ENCODE measurements at places on chromosomes 5 and 9.

- no peak for DNase-seq
Observed at GRCh38 chr5:24472518-24472917, 172.3 kb downstream of the CDH10 start.

- no peak for DNase-seq
Observed at GRCh38 chr5:178261666-178262600, 29.3 kb upstream of the PHYKPL start.

DNA sequence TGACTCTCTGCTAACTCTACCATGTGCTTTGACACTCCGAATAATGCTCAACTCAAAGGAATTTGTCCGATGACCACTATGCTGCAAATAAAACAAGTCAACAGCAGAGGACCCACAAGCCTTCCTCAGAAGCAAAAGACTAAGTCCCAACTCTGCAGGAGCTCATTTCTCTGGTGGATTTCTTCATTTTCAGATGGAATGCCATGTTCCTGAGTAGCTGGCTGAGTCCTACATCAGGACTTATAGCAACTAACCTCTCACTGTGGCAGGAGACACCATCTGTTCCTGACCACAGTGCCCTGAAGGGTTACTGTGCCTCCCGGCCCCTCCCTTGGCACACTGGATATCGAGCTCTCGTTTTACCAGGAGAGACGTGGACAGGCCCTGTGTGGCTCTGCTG lies 20.8 kb downstream of the LHFPL2 start:
- peak; percentile 53 for DNase-seq

- peak; percentile 87 for DNase-seq
Observed at GRCh38 chr9:36036780-36037548, at the start of gene RECK. Gene RECK, plus strand, starts transcription at chr9:36036913. Its CDS starts 86 bp downstream, at chr9:36036999.

GRCh38 chr5:19927919-19928318 lies 60.1 kb downstream of the CDH18 start:
- DNase-seq, result no peak

DNA sequence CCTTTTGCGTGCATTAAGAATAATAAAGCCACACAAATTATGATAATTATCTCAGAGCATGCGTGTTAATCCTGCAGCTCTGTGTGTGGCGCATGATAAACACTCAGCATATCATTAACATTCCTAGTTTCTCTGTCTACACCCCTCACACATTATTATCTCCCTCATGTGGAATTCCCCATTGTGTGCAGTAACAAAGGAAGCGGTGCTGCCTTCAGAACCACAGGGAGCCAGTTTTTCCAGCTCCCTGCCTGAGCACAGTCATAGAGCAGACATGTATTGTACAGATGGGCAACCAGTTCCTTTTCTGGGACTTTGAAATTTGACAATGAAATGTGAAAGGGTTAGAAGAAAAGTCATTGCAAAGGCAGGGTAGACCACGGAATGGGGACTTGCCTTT lies 1365.5 kb upstream of the CDH9 start:
- DNase-seq, result no peak

DNA sequence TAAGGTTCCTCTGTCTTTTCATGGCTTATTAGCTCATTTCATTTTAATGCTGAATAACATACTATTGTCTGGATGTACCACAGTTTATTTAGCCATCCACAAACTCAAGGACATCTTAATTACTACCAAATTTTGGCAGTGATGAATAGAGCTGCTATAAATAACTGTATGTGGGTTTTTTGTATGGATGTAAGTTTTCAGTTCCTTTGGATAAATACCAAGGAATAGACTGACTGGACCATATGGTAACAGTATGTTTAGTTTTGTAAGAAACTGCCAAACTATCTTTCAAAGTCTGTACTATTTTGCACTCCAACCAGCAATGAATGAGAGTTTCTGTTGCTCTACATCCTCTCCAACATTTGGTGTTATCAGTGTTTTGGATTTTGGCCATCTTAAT lies 38.7 kb downstream of the SCAMP1 start:
- DNase-seq, result peak; percentile 24

DNA sequence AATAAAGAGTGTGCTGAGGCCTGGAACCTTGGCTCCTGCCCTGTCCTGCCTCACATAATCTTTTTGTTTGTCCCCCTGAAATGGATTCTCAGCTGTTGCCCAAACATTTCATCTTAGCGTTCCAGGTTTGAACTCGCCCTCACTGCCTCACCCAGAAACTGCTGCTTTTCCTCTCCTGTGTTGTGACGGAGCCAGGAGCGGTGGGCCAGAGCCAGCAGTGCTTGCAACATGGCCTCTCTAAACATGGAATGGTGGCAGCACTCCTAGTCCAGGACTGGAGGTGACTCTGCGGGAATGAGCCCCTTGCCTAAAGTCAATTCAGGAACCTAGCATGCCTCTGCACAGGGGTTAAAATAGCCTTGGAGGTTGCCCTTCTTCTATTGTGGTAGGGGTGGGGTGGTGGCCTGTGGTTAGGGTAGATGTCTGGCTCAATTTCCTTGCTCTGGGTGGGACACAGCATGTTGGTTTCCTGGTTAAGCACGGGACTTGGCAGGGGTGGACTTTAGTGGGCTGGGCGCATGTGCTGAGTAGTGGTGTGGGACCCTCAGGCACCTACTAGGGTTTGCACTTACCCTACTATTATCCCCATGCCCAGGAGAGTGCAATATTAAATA lies 101.6 kb downstream of the SLC25A46 start:
- no peak for DNase-seq

DNA sequence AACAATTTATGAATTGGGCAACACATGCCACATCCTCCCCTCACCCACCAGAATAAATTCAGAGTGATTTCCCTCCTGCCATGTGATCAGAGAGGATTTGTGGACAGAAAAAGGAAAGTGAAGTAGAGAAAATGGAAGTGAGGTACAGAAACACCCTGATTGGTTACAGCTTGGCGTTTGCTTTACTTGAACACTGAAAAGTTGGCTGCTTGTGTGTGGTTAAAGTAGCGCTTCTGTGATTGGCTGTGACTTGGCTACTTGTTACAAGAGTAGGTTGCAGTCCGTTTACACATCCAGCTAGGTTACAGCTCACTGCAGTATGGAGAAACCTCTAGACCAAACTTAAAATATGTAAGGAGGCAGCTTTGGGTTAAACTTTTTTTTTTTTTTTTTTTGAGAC lies 205.2 kb upstream of the ZNF608 start:
- DNase-seq, result no peak

GRCh38 chr5:131163276-131164119 lies 1.6 kb downstream of the HINT1 start:
- DNase-seq, result no peak

DNA sequence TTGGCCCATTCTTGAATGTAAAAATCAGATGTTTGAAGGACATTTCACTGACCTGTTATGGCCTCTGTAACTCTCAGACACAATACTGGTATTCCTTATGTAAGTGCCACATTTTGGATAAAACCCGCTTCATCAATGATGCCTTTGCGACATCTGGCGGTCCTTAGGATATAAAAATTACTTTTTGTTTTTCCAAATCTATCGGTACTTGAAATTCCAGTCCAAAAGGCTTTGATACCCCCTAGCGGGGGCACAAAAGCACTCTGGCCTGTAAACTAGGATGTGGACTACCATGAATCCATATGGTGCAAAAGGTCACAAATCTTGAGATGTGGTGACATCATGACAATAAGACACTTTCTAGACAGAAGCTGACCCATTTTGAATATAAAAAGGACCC lies 291.8 kb downstream of the KIAA0825 start:
- DNase-seq, result no peak
